Stimulated activated CD8-positive, alpha-beta memory T cell treated with anti-CD3 and anti-CD28 coated beads, Interleukin-7, amount 100 ng/mL, for 24 hours (primary cell): ENCODE measurements at places on chromosomes 1 and 21.

DNA sequence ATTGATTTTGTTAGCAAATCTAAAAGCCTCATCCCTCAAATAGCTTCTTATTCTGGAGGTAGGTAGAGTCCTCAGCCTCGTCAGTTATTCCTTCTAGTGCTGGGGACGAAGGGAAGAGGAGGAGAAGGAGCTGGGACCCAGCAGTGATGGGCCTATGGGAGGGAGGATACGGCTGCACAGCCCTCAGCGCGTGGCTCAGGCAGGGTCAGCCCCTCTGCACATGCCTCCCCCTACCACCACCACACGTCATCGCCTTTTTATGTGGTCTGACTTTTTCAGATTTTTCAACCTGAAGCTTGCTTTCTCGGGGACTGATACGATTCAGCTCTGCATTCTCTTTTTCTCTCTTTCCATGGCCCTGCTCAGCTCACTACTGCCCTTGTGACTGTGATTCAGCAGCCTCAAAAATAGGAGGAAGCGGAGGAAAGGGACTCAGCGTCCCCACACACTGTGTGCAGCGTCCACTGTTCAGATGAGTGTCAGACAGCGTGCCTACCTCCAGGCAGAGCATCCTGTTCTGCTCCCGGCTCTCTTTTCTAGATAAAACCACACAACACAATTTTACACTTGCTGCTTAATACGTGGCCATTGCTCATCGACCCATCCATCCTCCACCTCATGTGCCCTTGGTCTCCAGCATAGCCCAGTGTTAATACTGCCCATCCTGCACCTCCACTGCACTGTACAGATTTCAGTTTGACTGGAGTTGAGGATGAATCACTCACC, 827 bp downstream of the OR2B11 start:
- DNase-seq = no peak

GRCh38 chr1:159009287-159009686, 420 bp upstream of the IFI16 start:
- DNase-seq = no peak

DNA sequence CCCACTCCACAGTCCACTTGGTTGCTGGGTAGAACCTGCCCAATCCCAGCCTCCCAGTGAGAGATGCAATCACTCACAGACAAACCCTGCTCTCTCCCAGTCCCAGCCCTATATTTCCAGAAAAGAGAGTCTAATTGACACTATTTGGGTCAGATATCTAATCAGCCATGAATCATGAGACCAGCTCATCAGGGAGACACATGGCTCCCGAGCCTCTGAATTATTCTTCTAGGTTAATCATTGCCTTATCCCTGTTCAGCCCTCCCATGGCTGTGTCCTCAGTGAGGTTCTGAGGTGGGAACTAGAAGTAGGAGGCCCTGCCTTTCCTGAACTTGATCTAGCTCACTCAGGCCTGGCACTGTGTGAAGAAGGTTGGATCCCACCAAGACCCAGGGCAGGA, 49.9 kb upstream of the ZC3H12A start:
- DNase-seq = no peak

- DNase-seq = no peak
Observed at GRCh38 chr21:36691555-36692041, 7.3 kb upstream of the SIM2 start.

DNA sequence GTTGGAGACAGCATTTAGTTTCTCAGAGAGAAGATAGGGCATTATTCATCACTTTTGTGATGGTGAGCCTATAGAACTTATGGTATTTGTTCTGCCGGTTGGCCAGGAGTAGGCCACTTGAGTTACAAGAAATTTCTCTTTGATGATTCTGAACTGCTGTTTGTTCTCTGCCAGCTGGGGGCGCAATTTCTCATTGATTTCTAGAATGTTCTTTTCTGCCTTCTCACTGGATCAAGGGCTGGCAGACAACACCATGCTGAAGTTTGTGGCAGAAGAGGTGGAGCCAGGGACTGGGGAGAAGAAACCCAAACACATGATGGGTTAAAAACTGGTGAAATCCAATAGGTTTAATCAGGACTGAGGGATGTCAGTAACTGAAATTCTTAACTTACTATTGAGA, 360.6 kb downstream of the FAM72C start:
- DNase-seq = no peak

DNA sequence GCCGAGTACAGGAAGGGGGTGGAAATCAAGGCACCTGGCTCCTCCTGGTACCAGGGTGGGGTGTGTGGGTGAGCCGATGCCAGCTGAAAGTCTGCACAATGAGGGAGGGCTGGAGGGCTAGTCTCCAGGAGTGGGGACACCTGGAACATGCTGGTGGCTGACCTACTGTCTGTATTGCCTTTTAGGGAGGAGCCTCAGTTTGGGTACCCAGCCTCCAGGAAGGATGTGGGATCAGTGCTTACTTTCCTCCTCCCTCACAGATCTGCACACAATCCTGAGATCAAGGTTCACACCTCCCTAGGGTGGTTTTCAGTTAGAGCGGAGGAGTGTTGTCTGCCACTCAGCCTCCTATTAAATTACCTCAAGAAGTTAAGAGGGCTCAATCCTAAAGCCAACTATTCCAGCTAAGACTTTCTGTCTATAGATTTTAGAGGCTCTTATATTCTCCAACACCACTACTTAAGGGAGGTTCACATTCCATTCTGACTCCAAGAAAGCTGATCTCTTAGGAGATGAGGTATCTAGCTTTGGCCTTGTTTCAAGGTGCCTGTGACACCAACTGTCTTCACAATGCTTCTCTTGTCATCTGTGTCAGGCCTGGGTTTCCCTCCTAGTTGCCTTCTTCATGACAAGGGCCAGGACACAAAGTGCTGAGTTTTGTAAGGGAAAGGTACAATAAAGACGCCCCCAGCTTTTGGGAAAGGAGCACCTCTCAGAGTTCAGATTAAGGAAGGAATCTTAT, 15.7 kb downstream of the SSR2 start:
- no peak for DNase-seq

DNA sequence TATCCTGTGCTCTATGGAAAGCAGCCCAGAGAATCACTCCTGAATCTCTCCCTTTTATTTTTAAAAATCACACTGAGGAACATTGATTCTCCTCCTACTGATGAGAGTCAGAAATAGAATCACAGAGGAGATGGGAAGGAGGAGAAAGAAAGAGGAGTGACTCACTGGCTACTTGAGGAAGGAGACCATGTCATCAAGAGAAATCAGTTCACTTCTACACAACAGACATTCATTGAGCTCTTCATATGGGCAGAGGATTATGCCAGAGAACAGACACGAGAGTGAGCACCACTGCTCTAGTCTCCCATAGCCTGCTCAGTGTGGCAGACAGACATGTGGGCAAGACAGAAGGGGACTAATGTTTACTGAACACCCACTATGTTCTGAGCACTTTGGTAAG, 44.2 kb downstream of the RAB3B start:
- no peak for DNase-seq

DNA sequence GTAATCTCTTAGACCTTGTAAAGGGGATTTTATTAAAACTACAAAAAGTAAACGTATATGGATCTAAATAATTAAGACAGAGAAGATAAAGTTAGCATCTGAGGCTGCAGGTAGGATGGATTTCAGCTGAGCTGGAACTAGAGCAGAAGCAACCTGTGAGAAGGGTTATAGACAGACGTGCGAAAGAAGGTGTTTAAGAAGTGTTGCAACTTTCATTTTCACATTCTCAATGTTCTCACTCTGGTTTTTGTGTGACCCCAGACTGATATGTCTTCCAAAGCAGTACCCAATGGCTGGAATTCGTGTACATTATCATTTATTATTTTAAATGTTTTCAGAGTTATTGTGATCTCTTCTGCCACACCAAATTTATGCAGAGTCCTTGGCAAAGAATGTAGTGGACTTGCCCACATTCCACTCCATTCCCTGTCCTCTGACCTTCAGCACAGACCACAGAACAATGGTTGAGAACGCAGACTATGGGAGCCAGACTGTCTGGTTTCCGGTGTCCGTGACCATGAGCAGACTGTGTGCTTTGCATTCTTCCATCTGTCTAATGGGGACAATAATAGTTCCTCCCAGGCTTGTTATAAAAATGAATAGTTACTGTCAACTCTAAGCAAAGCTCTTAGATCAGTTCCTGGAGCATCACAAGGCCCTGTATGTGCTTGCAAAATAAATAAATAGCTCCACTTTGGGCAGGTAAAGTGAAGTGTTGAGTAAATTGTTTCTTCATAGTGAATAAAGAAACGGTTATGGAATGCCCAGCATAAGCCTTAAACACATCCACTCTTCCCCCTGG, 140.6 kb upstream of the SAMSN1 start:
- DNase-seq = no peak

- DNase-seq = no peak
Observed at GRCh38 chr1:56370513-56370912, 208.8 kb downstream of the PLPP3 start.

GRCh38 chr1:234967121-234967520, 161.5 kb downstream of the TOMM20 start:
- no peak for DNase-seq

GRCh38 chr1:210233495-210234328, 1.1 kb downstream of the SERTAD4 start:
- DNase-seq = no peak

DNA sequence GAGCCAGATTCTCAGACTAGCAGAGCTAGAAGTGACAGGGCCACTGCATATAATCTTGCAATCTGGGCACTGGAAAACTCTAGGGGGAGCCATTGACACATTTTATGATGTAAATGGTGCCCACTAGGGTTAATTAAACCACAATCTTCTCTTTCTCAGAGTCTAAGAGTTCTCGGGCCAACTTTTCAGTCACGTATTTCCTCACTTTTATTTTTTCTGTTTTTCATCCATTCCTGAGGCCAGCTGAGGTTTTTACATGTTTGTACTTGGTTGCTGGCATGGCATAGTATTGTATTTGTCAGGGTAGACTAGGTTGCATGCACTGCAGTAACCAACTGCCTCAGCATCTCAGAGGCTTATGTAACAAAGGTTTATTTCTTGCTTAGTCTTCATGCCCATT, 138.2 kb downstream of the ZNF326 start:
- no peak for DNase-seq

- no peak for DNase-seq
Observed at GRCh38 chr1:99645699-99646531, at the start of gene PALMD. Gene PALMD, plus strand, starts transcription at chr1:99646113. Its CDS starts 205 bp downstream, at chr1:99646318.

DNA sequence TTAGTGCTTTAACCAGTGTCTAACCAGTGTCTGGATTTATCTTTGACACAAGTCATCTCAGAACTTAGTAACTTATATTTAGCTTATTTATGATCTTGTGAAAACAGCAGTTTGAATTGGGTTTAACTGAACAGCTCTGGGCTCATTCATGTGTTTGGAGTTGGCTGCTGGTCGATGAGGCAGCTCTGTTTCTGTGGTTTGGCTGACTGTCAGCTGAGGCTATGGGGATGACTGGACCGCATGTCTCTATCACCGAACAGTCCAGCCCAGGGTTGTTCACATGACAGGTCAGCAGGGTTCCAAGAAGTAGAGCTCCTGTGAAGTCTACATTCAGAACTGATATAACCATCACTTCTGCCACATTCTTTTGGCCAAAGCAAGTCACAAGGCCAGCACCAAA, 29.1 kb upstream of the C21orf91 start:
- no peak for DNase-seq

DNA sequence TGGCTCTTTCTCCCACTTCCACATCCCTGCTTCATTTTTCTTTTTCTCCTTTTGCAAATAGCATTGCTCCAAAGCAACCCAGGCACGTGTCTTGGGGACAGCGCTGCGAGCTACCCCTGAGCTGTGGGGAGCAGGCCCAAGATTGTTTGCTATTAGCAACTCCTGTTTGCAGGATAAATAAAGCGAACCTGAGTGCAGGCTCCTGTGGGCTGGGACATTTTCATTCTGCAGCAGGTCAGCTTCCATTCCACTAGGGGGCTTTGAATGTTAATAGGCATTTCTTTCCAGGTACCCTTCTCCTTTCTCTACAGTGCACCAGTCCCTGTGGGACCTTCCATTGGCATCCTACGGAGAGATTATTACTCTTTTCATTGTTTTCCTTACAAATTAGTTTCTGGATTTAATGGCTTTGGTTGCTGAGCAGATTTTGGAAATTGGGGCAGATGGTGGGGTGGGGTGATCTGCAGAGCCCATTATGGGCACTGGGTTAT, 54.0 kb downstream of the OLFML3 start:
- DNase-seq = no peak

GRCh38 chr1:88890791-88891317, 513 bp downstream of the GTF2B start:
- no peak for DNase-seq

DNA sequence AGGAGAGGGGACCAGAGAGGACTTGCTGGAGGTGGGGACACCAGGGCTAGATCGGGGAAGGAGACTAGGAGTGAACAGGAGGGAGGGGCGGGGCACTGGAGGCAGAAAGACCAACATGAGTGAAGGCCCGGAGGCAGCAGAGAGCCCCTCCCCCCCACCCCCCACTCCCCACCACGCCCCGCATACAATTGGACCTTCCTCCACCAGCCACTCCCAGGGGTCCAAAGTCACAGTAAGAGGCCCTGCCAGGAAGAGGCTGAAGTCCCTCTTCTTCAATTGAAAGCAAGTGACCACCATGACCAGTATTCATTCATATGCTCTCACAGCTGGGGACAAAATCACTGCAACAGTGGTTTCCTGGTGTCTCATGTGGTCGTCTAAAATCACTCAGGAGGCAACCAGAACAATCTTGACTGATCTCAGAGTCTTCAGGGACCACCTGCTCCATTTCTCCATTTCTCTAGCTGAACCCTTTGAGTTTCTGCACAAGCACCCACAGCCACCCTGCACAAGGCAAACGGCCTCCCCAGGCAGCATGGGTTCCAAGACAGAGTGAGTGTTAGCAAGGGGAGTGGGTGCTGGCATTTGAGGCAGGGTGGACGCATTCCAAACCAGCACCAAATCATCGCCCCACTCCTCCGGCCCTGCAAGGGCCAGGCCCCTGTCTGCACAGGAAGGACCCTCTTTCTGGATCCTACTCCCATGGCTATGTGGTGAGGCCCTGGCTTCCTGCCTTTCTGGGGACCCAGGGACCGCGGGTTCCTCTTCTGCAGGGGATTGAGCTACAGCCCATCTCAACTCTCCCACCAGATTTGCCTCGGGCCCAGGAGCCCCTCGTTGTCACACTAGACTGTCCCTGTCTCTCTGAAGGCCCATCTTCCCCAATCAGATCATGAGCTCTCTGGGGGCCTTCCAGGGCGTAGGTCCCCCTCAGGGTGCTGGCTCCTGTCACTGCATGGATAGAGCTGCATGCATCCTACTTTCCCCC, 17.0 kb downstream of the LAPTM5 start:
- DNase-seq = no peak

- no peak for DNase-seq
Observed at GRCh38 chr1:50474859-50475809, 51.9 kb upstream of the DMRTA2 start.

GRCh38 chr1:203082231-203082505, 3.6 kb downstream of the MYOG start:
- no peak for DNase-seq

- DNase-seq = no peak
Observed at GRCh38 chr1:3017440-3018050, 3.7 kb upstream of the ACTRT2 start.
